Activated CD4-positive, CD25-positive, alpha-beta regulatory T cell treated with anti-CD3 and anti-CD28 coated beads, Interleukin-2, amount 50 U/mL, for 16 hours (primary cell): ENCODE measurements at places on chromosomes 4 and X.

DNA sequence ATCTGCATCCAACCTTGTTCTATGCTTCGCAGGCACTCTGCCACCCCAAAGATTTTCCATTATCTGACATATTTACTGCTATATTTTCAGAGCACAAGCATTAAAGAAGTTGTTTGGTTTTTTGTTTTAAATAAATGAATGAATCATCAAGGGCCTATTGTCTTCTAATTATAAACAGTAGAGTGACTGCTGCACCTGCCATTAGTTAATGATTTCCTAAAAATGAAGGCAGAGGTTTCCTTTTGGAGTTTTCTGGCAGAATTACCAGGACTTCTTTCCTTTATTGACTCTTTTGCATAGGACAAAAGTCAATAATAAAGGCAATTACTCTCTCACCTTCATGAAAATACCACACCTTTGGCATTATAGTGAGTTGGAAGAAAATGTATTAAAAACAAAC, 238.1 kb downstream of the INPP4B start:
- DNase-seq, result no peak

DNA sequence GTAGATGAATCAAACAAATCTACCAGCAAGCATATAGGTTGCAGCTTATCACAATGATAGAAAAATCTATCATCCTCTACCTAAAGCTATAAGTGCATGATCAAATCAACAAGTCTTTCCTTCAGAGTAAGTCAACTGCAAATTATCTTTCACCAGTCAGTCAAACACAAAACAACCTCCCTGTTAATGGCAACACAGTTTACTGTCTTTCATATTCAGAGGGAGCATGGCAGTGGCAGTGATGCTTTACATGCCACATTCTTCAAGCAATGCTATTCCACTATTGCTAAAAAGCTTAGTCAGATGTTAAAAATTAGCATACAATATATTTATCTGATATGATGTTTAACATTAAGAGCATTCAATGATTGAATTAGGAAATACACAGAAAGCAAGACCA, 245.1 kb upstream of the KLHL4 start:
- DNase-seq, result no peak

DNA sequence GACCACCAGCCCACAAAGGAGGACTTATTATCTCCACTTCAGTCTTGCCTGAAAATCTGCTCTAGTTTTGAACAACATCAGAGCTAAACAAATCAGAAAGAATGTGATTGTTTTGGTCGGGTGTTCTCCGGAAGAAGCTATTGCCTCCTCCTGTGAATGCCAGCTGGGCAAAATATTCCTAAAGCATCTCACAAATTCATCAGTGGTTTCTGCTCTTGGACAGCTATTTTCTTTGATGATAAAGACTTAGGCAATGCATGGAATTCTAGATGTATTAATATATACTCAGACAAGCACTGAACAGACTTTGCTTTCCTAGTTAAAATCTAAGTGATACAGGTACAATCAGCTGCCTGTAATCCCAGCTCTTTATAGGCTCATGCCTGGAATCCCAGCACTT, 71.8 kb downstream of the ASMT start:
- no peak for DNase-seq

DNA sequence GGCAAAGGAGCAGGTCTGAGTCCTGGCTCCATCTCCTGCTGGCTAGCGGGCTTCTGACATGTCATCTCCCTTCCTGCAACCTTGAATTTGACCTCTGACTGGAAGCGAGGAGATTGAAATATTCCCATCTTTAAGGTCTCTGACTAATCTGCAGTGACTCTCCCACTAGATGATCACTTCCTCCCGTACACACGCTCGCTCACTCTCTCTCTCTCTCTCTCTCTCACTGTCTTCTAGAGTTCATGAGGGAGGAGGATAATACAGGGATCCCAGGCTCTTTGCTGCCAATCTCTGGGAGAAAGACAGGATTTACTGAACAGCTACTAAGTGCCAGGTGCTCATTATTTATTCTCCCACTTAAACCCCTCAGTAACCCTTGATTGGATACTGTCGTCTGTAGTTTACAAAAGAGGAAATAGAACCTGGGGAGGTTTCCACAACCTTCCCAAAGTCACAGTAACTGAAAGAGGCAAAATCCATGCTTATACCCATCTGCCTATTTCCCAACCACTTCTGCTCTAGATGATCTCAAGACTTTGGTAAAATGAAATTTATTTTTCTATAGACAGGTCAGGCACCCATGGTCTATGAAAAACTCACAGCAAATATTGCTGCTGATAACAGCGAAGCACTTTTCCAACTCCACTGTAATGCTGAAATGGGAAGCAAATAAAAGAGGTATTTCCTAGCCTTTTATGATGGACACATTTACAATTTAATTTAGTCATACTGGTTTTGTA, 193.5 kb upstream of the C1QTNF7 start:
- no peak for DNase-seq

GRCh38 chrX:110397339-110397738, 38.7 kb downstream of the RTL9 start:
- DNase-seq, result no peak

DNA sequence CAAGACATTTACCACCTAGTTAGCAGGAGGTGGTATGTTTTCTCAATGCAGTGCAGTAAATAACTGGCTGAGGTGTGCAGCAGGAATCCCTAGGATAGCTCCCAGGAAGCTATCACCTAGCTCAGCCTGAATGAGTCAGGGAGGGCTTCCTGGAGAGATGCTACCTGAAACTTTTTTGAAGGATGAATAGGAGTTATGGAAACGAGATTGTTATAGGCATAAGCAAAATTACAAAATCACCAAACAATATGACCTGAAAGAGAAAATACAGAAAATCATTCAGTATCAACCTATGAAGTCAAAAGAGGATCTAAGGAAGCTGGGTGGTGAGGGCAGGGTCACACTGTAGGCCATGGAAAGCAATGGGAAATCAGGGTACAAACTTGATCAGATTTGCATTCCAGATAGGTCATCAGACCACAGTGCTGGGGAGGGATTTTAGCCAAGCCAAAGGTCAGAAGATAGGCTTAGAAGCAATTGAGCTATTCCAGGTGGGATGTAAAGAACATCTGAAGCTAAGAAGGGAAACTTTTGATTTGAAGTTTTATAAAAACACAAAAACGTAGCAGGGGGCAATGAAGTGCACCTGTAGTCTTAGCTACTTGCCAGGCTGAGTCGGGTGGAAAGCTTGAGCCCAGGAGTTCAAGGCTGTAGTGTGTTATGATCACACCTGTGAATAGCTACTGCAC, 11.3 kb downstream of the AREG start:
- no peak for DNase-seq

GRCh38 chrX:43860646-43861370, 21.4 kb downstream of the MAOB start:
- DNase-seq, result no peak

- DNase-seq, result no peak
These were observed 28.6 kb downstream of the UGDH start for GRCh38 chr4:39498727-39499020.

DNA sequence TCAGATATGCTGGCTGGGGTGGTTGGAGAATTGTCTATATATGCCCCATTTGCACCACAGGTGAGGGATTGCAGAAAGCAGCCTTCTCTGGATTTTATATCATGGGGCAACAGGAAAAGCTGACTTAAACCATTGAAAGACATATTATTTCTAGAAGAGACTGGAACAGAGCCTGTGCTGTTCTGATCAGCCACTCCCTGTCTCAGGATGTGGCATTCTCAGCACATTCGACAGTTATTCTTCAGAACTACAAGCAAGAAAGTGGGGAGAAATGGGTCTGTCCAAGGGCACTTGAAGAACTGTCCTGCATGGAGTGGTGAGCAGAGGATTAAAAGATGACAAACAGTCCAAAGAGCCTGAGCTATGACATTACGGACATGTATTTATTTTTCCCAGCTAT, 67.8 kb upstream of the EPHA5 start:
- no peak for DNase-seq

DNA sequence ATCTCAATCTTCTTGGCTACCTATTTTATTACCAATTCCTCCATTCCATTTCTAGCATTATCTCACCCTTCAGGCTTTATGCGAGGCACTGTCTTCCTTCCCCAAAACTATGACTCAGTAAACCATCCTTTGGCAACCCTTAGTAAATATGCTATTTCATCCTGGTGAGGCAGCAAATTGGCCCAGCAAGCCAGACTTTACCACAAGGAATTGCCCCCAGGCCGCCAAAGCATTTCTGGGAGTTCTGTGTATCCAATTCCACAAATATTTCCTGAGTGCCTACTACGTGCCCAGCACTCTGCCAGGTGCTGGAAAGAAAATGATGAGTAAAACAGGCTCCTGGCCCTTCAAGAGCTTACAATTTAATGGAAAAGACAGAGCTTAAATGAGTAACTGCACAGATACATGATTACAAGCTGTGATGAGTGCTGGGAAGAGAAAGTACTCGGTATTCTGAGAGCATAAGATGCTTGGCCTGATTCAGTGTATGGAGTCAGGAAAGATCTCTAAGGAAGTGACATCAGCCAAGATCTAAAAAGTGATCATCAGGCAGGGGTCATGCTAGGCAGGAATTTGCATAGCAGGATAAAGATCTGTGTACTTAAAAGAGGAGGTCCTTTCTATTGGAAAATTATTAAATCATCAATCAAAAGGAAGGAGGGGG, 193.8 kb downstream of the ADAMTS3 start:
- no peak for DNase-seq

GRCh38 chr4:6885953-6886557, 23.6 kb upstream of the TBC1D14 start:
- DNase-seq, result no peak

- no peak for DNase-seq
These were observed 72.0 kb downstream of the CHST7 start for GRCh38 chrX:46645614-46646013.

GRCh38 chr4:84907145-84907544, 59.3 kb downstream of the WDFY3 start:
- DNase-seq, result no peak

DNA sequence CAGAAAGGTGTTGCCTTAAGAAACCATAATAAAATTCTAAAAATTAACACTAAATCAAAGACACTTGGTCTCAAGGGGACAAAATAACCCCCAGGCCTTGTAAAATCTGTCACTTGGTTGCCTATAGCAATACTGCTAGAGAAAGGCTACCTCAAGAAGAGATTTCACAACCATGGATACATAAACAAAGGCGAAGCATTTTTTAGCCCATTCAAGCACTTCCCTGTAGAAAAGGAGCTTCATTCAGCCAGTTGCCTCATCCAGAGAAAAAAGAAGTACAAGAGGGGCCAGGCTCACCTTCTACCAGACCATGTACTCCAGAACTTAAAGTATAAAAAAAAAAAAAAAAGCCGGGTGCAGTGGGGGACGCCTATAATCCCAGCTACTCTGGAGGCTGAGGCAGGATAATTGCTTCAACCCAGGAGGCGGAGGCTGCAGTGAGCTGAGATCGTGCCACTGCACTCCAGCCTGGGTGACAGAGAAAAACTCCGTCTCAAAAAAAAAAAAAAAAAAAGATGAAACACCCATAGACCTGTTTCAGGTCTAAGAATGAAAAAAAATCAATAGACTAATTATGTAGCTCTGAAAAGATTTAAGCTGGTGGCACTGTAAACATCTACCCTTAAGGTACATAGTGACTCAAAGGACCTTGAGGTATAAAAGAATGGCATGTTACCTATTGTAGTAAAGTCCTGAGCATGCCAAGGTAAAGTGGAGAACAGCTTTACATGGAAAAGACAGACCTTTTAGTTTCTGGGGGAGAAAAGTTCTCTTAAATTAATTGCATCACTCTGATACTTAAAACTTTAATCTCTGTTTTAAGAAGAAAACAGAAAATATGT, 18.0 kb downstream of the RUFY3 start:
- DNase-seq, result no peak

DNA sequence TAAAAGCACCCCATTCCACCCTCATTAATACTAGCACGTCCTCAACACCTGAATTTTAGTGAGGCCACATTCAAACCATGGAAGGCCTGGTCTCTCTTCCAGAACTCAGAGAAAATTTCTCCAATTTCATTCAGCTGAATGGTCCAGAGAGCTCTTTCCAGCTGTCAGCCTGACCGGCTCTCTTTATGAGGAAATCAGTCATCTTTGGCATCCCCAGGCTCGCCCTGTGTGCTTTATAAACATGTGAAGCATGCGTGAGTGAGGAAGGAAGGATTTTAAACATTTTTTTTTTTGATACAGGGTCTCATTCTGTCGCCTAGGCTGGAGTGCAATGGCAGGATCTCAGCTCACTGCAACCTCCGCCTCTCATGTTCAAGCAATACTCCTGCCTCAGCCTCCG, 1812.9 kb upstream of the TENM3 start:
- no peak for DNase-seq

DNA sequence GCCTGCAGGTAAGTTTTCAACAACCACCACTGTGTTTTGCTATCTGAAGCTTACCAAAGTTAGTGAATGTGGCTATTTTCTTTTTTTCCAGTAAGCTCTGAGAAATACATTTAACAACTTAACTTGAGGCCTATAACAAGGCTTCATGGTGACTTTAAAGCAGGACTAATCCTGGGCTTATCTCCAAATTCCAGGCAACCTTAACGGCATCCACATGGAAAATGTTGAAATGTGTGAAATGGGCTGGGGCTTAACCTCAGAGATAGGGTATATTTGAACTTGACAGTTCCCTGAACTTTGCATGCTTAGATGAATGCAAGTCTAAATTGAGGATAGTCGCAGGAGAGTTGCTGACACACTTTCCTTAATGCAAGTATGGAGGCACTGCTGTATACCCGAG, 539.2 kb downstream of the GALNTL6 start:
- no peak for DNase-seq

DNA sequence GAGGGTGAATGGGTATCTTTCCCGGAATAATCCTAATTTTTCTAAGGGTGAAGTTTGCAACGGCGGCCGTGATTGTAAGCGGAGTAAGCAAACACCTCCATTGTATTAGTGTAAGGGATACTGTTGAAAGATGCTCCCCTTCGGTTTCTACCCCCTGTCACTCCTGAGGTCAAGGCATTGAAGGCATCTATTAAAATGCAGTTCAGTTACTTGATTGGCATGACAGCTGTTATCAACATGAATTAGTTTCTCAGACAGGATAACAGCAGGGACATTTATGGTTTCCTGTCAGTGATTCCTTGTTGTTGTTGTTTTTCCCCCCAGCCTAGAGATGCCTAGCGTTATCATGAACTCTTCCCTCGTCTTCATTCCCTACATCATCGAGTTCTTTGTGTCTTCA, 552 bp downstream of the SLC25A14 start:
- DNase-seq, result no peak

GRCh38 chr4:119526786-119527550, 101.6 kb downstream of the PDE5A start:
- no peak for DNase-seq

GRCh38 chr4:123787512-123788080, 391.0 kb downstream of the SPRY1 start:
- DNase-seq, result no peak

DNA sequence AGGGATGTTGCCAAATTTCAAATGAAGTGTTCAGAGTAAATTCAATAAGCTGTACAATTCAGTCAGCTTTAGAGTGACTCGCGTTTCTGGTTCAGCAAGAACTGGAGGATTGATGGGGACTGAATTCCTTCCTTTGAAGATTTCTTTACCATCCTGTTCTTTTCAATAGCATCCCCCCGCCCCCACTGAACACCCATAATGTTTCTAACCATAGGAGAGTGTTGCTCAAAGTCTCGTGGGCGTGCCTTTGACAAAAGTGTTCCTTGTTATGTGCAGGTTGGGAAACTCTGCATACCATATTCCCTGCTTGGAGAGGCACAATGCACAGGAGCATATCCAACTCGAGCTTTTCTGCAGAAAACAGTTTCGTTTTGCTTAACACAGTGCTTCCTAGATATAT, 323.5 kb upstream of the CASK start:
- DNase-seq, result no peak

- DNase-seq, result no peak
These were observed 19.8 kb downstream of the RXFP1 start for GRCh38 chr4:158541506-158541905.

GRCh38 chrX:17788439-17788838, 51.1 kb downstream of the SCML1 start:
- DNase-seq, result peak; percentile 1
